ENCODE measurements at places on chromosomes 1 and 21.
A peak's percentile ranks its signal among the peaks of the same experiment; 100 is the strongest.

DNA sequence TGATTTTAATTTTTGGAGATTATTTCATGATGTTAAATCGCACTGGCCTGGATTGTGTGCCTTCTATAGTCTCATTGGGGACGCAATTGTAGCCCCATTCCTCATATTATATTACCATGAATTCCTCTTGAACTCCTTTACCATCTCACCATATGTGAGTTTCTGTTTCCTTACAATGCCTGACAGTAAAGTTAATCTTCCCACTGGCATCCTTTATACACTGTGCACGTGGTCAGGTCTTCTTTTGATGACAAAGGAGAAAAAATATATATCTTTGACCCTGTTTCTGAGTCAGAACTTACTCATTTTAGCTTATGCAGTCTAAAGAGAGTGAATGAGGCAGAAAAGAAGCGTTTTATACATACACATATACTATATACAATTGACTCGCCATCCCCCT, 774 bp upstream of the ABL2 start:
- no peak for DNase-seq

DNA sequence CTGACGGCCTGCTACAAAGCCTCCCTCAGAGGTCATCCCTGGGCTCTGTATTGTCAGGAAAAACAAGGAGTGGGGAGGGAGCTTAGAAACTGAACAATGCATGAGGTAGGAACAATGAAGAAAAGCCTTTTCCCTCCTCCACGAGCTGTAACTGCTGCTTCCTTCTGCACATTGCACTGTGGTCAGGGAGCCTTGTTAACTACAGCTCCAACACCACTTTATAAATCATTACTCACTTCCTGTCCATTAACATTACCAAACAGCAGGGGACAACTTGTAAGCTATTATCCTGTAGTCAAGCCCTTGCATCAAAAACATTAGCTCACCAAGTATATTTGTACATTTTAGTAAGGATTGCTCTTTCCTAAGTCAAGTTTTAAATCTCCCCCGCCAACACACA, 336.0 kb upstream of the NR5A2 start:
- DNase-seq = no peak

DNA sequence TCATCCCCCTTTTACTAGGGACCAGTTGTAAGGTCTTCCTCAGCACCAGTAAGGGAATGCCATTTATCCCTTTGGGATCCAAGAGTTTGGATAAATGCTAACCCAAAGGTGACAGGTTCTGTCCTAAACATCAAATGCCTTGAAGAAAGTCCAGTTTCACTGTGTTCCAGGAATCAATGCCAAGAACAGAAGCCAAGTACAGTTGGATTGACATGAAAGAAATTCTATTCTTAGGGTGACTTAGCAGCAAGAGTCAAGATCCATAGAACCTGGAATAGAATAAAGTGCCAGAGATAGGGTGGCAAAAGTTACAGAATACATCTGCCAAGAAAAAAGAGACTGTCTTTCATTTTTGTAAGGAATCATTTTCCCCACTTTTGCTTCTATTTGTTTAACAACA, 94.9 kb upstream of the ADAMTS5 start:
- no peak for DNase-seq

DNA sequence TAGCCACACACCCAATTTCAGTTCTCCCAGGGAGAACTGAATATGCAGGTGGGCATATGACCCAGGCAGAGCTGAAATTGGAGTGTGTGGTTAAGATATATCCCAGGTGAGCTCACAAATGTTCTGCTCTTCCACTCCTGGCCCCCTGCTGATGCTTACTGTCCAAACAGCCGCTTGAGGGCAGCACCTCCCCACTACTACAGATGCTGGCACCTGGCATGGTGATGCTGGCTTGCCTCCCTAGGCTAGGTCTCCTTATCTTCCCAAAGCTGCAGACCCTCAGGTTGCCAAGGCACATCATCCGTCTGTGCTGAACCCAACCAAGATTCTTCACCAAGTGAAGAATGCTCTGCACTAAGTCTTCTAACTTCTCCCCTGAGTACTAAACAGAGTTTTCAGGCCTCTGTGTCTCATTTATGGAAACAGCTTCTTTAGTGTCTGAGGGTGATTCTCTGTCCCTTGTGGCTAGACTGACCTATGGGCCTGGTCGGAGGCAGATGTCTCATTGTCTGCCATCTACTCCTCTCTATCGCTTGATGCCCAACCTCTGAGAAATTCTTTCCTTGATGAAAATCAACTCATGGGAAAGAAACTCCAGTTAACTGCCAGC, 27.2 kb downstream of the XCL1 start:
- peak; percentile 90 for DNase-seq

DNA sequence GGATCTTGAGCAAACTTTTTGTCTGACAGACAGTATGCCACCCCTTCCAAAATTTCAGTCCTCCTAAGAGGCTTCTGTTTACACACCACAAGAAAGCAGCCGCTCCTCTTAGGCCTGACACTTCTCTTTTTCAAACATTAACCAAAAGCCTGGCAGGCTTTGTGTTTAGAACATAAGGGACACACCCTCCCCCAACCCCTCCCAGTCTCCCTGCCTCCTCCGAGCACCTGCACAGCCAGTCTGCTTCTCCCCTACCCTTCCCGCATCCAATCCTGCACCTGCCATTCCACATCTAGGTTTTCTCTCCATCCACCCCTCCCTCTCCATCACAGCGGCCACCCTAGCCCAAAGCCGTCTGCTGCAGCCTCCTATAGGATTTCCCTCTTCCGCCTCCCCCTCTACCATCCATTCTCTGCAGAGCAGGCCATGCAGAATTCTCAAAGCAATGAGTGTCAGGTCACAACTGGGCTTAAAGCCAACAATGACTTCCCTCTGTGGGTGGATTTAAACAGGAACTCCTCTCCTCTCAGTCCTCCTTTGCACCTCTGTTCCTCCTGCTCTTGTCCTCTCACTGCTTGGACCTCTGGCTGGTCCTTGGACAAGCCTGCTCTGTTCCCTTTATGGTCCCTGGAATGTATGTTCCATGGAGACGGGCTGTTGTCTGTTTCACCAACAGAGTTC, 478.2 kb downstream of the NPHP4 start:
- no peak for DNase-seq

DNA sequence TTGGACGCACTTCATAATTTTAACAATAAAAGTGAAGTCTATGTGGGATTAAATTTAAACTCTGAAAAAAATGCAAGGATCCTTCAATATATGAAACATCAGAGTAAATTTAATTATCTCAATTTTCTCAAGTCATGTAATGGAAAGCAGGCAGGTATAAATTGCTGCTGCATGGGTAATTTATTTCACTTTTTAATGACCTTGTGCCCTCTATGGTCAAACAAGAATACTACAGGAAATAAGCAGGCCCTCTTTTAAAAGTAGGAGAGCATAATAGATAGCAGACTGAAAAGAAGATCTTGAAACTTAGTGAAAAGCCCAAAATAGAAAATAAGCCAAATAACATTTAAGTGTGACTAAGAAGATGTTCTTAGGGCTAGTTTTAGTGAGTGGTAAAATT, 22.9 kb downstream of the BCAS2 start:
- no peak for DNase-seq

DNA sequence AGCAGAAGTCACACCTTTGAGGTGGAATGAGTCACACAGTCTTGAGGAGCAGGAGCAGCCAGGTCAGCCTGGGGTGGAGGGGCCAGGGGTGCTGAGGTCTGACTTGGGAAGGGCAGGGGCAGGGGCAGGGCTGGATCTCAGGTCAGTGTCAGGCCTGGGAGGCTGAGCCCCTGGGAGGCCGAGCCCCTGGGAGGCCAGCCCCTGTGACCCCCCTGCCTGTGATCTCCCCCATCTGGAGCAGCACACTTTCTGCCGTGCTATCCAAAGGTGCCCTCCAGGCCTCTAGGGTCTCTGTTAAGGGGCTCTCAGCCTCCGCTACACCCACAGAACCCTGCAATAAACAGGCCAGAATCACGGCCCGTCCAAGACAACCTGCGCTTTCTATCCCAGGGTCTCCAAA, 36.9 kb upstream of the AJAP1 start:
- DNase-seq = no peak

- DNase-seq = no peak
Measured at GRCh38 chr1:198246337-198246736, 89.5 kb downstream of the NEK7 start.

- no peak for DNase-seq
Measured at GRCh38 chr1:246629030-246629429, 62.8 kb downstream of the CNST start.

DNA sequence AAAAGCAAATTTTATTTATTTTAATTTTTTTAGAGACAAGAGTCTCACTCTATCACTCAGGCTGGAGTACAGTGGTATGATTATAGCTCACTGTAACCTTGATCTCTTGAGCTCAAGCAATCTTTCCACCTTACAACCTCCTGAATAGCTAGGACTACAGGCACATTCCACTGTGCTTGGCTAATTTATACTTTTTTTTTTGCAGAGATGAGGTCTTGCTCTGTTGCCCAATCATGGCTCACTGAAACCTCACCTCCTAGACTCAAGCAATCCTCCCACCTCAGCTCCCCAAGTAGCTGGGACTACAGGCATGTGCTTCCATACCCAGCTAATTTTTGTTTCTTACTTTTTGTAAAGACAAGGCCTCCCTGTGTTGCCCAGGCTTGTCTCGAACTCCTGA, 49.5 kb downstream of the DR1 start:
- DNase-seq = no peak

- DNase-seq = no peak
Measured at GRCh38 chr1:169086603-169087455, 19.7 kb upstream of the ATP1B1 start.

- no peak for DNase-seq
Measured at GRCh38 chr1:32758177-32758794, 55.7 kb upstream of the SYNC start.

DNA sequence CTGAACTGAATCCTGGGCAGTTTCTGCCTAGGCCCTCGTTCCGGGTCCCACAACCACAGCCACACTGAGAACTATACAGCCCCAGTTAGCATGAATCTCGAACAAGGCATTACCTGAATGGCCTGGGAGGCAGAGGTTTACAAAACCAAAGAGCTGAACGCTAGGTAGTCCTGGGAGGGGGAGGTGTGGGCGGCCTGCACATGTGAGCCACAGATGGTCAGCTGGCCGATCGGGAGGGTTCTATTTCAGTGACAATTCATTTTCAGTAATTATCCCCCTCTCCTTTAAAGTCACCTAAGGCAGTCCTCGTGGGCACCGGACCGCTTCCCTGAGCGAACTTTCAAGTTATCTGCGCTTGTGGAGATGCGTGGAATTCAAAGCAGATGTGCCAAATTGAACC, 111.9 kb downstream of the GLIS1 start:
- no peak for DNase-seq

DNA sequence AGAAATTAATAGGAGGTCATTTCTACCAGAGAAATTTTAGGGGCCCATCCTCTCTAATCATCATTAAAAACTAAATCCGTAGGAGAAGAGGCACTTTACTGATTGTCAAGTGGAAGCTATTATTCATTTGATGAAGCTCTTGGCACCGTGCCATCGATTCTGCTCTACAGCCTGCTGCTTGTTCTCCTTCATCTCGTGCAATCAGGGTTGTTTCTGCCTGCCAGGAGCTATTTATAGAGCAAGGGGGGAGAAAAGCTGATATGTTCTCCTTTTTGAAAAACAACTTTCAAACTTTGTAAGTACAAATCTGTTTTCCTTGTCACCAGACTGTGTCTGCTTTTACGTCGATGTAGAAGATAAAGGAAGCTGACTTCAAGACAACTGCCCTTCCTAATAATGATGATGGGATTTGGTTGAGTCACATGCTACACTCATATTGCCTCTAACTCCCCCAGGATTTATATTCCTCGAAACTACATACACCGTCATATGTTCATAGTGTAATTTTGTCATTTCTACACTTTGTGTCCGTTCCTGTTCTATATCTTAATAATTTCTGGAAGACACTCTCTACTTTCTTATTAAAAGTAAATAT, 169.6 kb upstream of the LHX8 start:
- peak; percentile 42 for DNase-seq

DNA sequence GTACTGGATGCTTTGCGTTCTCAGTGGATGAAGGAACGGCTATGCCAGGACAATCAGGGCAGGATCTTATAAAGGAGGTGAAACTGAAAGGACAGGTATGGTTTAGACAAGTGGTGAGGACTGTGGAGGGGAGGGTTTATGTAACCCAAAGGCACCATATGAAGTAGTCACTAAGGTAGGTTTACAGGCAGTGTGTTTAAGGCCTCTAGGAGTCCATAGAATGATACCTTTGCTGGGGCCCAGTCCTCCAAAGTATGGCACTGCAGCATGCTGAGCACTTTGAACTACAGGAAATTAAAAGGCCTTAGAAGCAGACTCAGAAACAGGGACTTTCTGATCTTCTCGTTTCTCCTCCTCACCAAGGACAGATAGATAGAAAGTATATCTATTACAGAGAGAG, 304.7 kb upstream of the USP25 start:
- no peak for DNase-seq

- DNase-seq = peak; percentile 80
Measured at GRCh38 chr1:24688621-24689195, 45.6 kb downstream of the SRRM1 start.

DNA sequence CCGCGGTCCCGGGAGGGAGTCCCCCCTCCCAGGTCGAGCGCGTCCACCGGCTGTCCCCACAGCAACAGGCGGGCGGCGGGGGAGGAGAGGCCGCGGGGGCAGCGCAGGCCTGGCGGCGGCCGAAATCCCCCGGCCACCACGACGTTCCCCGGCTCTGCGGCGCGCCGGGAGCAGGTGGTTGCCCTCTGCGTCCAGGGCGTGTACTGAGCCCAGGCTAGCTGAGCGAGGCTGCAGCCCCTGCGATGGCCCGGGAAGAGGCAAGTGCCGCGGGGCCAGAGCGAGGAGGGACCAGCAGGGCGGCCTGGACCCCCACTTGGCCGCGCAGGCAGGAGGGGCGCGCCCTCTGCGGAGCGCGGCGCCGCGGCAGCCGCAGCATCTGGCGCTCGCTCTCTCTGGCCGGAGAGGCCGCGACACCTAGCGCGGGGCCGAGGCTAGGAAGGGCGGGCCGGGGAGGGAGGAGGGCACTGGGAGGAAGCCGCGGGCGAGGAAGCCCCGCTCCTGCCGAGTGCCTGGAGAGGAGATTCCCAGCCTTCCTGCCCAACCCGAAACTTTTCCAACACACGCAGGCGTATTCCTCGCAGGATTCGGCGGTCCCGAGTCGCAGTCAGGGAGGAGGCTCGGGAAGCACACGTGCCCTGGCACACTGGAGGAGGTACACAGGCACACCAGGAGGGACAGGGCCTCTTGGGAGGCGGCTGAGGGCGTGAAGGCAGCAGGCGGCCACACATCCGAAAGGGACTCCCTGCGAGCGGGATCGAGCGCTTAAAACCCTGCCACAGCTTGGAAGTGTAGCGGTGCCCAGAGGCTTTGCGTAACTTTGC, 4.9 kb upstream of the PROX1 start:
- DNase-seq = peak; percentile 62

DNA sequence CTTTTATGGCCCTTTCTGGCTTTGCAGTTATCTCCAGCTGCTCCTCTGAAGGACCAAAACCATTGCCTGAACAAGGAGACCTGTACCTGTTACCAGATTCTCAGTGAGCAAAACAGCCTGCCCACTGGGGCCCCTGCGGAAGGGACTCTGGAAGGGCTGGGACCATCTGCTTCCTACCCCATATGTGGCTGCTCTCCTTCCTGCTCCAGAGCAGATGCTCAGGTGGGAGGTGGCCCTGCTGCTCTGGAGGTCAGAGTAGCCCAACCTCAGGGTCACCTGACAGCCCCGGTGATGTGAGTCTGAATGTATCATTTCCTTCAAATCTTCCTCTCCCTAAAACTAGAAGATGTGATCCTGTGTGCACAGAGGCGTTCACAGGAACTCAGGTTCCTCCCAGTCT, 33.6 kb downstream of the PRDM16 start:
- no peak for DNase-seq

All from head of caudate nucleus (tissue), 42 donors.